ENCODE measurements at places on chromosomes 16 and 17.

DNA sequence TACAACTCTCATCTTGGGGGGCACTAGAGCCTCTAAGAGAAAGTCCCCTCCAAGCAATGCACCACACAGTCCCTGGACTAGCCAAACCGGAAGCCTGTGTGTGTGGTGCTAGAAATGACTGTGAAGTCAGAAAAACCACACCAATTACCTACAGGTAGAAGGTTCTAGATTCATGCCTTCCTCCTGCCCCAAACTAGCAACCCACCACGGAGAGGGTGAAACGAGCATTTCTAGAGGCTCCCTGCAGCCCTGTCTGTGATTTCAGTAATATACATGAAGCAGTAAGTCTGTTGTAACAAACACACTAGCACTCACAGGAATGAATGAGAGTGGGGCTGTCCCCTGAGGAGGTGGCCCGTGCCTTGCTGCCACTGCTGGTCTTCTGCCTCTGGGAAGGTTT is 13.6 kb downstream of the ZFHX3 start:
- no peak for DNase-seq

DNA sequence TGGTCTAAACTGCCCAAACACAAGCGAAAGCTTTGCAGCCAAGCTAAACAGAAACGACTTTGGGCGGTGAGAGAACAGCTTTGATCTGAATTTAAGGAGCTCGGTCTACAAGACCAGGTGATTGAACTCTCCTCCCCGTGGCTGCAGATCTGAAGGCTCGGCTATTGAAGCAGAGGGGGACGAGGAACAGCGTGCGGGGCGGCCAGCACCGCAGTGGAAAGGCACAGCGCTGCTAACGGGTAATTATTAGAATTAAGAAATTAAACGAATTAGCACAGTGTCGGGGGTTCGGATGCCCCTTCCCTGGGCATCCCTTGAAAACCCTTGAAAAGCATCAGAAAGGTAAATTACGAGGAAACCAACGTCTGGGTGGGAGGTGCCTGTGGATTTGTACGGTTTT is 431 bp downstream of the TEKT3 start:
- DNase-seq: no peak

GRCh38 chr17:61159221-61159814 is 240.3 kb upstream of the TBX2 start:
- no peak for DNase-seq

DNA sequence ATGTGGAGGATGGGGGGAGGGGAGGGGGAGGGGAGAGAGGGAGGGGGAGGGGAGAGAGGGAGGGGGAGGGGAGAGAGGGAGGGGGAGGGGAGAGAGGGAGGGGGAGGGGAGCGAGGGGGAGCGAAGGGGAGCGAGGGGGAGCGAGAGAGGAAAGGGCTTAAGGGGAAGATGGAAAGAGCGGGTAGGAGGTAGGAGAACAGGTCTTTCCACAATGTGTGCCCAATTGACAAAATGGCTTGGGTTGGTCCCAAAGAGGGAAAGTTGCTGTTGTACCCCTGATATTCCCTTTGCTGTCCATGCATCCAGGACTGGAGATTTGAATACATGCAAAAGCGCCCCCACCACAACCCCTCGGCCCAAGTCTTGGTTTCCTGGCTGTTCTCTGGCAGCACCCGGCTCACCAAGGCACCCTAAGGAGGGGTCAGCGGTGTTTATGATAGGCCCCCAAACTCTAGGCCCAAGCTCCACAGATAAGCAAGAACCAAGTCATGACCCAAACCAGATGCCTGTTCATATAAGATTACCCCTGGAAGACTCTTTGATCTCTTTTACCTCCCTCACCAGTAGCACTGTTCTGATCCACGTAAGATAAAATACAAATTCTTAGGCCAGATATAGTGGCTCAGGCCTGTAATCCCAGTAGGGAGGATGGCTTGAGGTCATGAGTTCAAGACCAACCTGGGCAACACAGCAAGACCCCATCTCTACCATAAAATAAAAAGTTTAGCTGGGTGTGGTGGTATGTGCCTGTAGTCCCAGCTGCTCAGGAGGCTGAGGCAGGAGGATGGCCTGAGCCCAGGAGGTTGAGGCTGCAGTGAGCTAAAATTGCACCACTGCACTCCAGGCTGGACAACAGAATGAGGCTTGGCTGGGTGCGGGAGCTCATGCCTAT is 119.6 kb downstream of the ZFHX3 start:
- DNase-seq: no peak

- DNase-seq: no peak
Measured at GRCh38 chr16:85927959-85928358, 29.0 kb downstream of the IRF8 start.

GRCh38 chr17:44354582-44355561 is 8.8 kb downstream of the FAM171A2 start:
- no peak for DNase-seq

- DNase-seq: no peak
Measured at GRCh38 chr17:41592601-41593305, 6.1 kb upstream of the KRT14 start.

- DNase-seq: no peak
Measured at GRCh38 chr17:16649585-16649984, 4.1 kb downstream of the ZNF624 start.

DNA sequence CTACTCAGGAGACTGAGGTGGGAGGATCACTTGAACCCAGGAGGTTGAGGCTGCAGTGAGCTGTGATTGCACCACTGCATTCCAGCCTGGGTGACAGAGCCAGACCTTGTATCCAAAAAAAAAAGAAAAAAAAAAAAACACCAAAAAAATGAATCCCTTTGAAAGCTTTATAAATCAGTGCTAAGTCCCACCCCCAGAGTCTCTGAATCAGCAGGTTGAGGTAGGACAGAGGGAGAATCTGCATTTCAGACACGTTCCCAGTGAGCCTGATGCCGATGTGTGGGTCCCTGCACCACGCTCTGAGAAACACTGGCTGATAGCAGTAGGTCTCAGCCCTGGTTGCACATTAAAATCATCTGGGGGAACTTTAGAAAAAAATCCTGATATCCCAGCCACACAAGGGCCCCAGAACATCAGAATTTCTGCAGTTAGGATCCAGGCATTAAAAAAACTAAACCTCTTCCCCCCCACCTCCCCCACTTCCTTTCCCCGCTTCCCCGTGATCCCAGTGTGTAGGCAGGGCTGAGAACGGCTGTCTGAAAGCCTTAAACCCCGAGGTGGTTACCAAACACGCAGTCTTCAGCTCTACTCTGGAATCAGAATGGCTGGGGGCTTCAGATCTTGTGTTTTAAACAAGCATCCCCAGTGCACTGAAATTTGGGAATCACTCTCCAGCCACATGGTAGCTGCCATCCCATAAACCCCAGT is 27.3 kb upstream of the GPRC5B start:
- no peak for DNase-seq

DNA sequence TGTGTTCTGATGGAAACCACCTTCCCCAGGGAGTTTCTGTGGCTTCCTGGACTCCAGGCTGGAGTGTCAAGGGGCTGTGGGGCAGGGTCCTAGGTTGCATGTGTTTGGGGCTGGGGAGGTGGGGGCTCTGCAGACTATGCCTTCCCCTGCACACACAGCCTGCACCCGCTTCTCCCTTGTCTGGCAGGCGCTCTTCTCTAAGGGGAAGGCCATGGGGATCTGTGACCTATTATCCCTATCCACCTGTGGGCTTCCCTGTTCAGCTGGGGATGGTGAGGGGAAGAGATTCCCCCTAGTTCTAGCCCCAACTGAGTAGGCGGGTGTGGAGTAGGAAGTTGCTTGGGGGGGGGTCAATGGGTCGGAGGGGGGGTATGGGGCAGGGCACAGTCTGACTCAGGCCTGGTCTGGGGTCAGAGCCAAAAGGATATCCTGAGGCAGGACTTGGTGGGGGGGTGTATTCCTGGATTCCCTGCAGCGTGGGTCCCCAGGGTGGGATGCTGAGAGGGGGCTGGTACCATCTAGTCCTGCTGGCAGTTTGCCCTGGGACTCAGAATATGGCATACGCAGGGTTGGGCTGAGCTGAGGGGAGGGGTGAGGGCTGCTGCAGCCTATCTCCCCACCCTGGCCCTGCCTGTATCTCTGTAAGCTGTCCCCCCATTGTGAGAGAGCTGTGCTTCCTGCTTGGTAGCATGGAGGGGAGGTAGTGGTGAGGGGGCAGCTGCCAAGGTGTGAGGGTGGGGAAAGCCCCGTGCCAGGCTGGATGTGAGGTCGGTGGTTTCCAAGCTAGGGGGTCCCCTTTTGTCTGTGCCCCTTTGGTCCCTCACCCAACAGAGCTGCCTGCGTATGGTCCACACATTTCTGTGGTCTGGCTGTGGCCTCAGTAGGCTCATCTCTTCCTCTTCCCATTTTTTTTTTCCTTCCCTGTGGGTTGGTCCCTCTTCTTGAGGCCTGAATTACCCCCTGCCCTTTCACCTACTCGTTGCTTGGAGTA is 14.7 kb downstream of the RARA start:
- no peak for DNase-seq

- no peak for DNase-seq
Measured at GRCh38 chr16:68760671-68761275, 23.7 kb downstream of the CDH1 start.

All from mucosa of gallbladder (tissue), 1 donor.